ENCODE measurements at places on chromosomes 5 and 9.

DNA sequence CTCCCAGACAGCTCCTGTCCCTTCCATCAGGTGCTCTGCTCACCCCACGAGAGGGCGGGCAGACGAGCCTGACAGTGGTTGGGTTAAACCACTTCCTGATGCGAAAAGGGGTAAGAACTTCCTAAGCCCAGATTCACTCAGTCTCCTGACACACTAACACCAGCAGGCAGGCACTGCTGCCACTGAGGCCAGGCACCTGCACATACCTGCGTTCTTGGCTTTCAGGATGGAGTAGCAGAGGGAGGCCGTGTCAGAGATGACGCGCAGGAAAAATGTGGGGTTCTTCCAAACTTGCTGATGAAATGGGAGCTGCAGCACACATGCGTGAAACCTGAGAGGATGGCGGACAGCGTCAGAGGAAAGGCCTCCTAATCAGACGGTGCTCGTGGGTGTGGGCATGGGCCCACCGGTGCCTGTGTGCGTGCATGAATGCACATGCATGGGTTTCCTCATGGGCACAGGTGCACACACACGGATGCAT lies 29.9 kb downstream of the SLC6A18 start:
- DNase-seq: no peak

GRCh38 chr9:26856413-26857032 lies 36.1 kb downstream of the CAAP1 start:
- DNase-seq: no peak

DNA sequence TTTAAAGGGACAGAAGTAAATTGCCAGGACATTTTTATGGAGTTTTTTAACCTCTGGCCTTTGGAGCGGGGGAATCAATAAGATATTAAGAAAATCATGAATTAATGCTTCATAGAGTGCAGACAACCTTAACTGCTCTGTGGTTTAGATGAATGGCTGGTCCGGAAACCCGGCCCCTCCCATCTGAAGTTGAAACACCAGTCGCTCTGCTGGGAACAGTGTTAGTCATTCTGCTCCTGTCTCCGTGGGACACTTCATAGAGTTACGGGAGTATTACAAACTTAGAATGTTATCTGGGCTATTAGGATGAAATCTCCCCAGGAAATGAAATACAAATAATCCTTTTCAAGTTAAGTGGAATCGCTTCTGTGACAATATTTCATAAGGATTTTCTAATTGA lies 110.1 kb upstream of the IRX2 start:
- no peak for DNase-seq

GRCh38 chr5:72503888-72504491 lies 3.2 kb downstream of the ZNF366 start:
- no peak for DNase-seq

DNA sequence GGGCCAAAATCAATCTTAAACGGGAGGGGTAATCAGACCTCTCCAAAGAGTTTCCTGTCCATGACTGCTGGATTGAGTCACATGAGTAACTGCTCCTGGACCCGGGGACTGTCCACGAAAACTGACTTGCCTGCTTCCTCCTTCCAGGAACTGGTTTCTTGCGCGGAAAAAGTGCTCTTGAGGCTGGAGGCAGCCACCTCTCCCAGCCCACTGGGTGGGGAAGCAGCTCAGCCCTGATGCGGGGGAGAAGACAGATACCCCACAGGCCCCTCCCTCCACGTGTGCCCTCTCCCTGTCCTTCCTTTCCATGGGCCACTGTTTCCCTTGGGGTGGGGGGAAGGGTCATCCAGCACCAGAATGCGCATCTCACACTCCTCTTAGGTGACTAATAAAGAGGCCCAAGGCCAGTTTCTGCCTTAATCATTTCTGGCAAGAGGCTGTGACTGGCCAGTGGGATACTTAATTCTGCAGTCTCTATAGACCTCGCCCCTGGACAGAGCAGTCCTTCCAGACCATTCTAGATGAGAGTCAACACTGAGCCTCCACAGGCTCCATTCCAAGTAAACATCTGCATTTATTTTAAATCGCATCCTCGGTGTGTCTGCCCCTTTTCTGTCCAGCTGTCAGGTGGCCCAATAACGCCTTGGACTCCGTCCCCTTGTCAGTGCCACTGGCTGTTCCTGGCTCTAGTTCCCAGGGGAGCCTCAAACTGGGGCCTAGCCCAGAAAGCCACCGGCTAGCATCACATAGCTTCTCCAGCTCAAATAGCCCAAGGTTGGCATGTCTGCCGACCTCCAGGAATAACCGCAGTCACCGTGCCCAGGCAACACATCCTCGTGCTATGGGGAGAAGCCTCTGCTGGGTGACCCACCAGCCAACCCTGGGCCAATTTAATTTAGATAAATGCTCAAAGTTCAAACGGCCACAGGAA lies 12.0 kb downstream of the REXO4 start:
- no peak for DNase-seq

DNA sequence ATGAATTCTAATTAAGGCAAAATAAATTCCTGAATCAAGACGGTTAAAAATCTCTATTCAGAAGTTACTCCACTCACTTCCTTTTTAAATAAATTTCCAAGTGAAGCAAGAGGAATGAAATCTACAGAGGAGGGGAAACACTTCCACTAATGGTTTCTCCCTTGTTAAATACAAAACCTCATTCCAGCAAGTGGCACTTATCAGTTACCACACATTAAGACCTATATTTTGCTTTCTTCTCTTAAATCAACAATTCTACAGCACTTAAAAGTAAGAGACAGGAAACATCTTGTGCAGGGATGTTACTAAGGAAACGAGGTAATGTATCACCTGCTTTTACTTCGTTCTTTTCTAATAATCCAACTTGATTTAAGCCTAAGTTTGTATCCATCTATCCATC lies 172.6 kb downstream of the RAPGEF6 start:
- no peak for DNase-seq

DNA sequence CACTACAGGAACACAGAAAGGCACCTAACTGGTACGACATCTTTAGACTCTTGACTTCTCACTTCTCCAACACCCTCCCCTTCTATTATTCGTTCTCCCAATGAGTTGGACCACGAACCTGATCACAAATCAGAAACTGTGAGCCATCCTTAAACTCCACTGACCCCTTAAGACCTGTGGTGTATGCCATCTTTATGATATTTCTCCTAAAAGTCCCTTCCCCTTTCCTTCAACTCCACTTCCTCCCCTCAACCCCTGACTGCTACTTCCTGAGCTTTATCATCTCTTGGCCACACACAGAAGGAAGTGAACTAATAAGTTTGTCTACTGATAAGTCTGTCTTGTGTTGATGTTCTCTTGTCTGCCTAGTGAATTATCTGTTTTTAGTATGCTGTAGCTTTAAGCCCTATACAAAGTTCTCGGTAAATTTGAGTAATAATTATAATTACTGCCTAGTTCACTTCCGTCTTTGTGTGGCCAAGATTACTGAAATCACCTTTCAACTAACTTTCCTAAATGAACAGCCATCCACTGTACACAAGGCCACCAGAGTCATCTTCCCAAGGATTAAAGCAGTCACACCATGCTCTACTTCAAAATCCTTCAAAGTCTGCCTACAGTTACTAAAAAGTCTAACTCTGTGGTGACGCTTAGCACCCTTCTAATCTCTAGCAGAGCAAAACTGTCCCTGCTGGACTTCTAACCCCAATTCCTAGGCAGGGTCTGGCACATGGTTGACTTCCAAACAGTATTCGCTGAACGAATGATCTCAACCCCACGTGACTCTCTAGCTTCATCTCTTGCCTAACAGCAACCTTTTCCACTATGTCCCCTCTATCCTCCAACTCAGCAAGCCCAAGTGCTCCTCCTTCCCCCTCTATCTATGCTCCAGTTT lies 23.2 kb downstream of the ELOVL7 start:
- DNase-seq: no peak

GRCh38 chr5:124743602-124744169 lies 2.8 kb downstream of the ZNF608 start:
- DNase-seq: no peak

GRCh38 chr5:142871363-142872193 lies 101.4 kb downstream of the ARHGAP26 start:
- no peak for DNase-seq

DNA sequence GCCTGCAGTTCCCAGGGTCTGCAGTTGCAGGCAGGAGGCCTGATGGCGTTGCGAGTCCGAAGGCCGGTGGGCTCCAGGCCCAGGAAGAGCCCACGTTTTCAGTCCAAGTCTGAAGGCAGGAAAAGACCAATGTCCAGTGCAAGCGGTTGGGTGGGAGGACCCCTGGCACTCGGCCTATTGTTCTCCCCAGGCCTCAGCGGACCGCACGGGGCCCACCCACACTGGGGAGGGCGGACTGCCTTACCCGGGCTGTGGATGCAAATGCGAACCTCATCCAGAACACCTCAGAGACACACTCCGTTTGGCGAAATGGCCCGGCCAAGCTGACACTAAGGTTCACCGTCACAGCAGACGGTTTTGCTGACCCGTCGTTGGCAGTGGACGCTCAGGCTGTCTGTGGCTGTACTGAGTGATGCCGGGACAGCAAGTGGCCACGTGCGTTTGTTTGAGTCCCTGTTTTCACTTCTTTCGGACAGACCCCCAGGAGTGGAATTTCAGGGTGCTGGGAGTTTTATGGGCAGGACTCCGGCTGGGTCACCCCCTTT lies 10.2 kb upstream of the SEC16A start:
- no peak for DNase-seq

- no peak for DNase-seq
Measured at GRCh38 chr9:89496645-89497256, 1.2 kb downstream of the SEMA4D start.

- no peak for DNase-seq
Measured at GRCh38 chr9:79268806-79269205, 303.0 kb upstream of the TLE4 start.

DNA sequence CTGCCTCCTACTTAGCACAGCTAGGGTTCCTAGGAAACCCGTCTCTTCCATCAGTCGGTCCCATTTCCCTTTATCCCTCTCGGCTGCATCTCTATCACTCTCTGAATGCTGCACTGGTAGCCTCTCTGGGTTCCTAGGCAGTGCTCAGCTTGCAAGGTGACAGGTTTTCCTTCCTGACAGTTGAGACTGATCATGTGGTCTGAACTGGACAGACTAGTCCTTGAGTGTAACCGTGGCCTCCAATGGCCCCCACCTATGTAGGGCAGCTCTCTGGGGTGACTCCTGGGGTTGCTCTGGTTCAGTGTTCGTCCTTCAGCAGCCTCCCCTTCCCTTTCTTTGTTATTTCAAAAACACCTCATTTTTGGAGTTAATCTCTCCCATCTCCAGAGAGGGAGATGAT lies 3.8 kb downstream of the TMEM8B start:
- no peak for DNase-seq

DNA sequence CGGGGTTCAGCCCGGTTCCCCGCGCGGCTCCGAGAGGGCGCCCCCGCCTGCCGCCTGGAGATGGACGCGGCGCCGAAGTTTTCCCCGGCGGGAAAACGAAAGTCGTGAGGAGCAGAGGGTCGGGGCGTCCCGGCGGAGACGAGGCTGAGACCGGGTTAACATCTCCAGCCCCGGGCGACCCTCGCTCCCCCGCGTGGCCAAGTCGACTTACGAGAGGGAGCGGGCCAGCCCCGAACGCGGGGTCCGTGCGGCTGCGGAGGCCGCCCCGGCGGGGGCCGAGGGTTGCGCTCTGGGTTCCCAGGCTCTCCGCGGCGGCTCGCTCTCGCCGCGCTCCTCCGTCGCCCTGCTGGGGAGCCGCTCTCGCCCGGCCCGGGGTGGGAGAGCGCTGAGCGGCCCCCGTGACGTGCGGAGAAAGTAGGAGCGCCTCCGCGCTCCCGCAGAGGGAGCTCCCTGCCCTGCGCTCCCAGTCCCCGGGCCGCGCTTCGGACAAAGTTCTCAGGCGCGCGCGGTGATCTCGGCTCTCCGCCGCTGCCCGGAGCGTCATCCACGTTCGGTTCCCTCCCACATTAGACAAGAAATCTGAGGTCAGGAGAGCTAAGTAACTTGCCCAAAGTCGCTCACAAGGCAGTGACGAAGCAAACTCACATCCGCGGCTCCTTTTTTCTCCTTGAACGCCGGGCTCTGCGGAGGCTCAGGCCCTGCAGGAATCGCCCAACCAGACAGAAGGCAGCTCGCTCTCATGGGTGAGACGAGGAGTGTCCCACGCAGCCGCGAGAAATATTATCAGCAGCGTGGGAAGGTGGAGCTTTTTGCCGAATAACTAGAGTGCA lies 1.2 kb upstream of the GCNT4 start:
- no peak for DNase-seq

DNA sequence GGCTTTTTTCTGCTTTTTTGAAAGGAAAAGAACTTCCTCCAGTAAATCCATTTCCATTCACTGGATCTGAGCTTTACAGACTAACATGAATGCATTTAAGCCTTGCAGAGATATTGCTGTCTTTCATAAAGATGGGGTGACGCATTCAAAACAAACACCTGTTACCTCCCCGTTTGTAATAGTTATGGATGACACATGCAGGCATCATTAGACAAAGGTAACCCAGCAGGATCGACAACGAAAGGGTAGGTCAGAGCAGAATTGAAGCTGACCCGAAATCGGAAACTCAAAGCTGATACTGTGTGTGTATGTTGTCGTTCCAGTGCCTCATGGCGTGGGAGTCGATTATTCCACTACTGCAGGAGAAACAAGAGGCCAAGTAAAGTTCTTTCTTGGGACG lies 22.2 kb downstream of the SLC46A2 start:
- no peak for DNase-seq

DNA sequence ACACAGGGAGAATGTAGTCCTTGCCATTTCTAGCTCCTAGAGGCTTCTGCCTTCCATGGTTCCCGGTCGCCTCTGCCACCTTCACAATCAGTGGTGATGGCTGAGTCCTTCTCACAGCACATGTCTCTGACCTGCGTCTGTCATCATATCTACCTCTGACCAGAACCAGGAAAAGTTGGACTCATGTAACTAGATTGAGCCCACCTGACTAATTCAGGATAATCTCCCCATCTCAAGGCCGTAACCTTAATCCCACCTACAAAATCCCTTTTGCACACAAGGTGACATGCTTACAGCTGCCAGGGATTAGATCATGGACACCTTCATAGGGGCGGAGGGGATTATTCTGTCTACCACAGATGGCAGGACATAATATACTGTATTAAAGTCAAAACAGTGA lies 375.6 kb downstream of the ICE1 start:
- no peak for DNase-seq

DNA sequence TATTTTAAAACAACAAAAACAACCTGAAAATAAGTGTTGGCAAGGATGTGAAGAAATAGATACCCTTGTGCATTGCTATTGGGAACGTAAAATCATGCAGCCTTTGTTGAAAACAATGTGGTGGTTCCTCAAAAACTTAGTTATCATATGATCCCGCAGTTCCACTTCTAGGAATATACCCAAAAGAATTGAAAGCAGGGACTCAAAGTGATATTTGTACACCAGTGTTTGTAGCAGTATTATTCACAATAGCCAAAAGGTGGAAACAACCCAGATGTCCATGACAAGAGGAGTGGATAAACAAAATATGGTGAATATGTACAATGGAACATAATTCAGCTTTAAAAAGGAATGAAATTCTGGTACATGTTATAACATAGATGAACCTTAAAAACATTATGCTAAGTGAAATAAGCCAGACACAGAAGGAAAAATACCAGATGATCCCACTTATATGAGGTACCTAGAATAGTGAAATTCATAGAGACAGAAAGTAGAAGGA lies 29.0 kb downstream of the IRF1 start:
- no peak for DNase-seq

- no peak for DNase-seq
Measured at GRCh38 chr5:101364469-101364868, 461.4 kb upstream of the ST8SIA4 start.

All from esophagus squamous epithelium (tissue), 5 donors.